Inflammatory macrophage (primary cell): ENCODE measurements at places on chromosomes 1 and 21.

DNA sequence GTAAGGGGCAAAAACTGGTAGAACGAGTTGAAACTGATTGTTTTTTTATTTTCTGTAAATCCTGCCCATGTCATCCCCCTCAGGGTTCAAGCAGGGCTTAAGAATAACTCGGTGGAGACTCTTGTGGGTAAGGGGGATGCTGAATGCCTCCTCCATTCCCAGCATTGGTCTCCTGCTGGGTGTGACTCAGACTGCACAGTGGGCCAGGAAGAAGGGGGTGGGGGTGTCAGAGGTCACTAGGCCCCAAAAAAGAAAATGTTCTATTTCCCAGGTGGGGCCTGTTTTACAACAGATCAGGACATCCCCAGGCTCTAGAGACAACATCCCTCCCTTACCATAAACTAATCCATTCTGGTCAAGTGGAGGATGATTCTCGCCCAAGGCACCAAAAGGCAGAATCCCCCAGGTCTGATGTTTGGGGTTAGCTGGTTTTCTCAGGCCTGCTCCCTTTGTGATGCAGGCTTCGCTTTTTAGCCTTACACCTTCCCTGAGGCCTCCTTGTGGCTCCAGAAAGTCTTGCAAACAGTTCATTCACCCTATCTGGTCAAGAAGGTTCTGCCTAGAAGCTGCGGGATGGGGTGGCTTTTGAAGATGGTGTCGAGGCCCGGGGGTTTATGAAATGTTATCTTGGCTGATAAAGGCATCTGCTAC lies 10.7 kb upstream of the GRHL3 start:
- DNase-seq = no peak

DNA sequence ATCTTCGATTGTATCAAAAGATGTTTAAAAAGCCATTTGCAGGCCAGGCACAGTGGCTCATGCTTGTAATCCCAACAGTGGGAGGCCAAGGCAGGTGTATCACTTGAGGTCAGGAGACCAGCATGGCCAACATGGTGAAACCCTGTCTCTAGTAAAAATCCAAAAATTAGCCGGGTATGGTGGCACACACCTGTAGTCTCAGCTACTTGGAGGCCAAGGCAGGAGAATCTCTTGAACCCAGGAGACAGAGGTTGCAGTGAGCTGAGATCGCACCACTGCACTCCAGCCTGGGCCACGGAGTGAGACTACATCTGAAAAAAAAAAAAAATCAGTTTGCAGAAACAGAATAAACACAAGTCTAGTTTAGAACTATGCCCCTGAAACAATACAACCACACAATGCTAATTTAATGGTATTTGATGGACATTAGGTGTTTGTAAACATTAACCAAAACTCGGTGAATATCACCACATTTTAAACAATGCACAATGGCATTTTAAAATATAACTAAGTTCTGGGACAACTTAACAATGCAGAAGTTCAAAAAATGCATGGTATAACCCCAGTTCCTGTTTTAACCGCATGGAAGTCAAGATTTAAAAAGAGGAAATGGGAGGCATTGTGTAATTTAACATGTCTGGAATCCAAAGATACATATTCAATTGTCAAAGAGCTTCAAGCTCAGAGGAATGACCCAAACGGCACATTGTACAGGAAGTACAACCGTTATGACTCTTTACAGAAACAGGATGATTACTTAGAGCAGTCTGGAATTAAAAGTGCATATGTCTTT lies 7.1 kb upstream of the PTTG1IP start:
- DNase-seq = peak; percentile 92

GRCh38 chr1:241464985-241465384 lies 54.6 kb downstream of the FH start:
- no peak for DNase-seq

DNA sequence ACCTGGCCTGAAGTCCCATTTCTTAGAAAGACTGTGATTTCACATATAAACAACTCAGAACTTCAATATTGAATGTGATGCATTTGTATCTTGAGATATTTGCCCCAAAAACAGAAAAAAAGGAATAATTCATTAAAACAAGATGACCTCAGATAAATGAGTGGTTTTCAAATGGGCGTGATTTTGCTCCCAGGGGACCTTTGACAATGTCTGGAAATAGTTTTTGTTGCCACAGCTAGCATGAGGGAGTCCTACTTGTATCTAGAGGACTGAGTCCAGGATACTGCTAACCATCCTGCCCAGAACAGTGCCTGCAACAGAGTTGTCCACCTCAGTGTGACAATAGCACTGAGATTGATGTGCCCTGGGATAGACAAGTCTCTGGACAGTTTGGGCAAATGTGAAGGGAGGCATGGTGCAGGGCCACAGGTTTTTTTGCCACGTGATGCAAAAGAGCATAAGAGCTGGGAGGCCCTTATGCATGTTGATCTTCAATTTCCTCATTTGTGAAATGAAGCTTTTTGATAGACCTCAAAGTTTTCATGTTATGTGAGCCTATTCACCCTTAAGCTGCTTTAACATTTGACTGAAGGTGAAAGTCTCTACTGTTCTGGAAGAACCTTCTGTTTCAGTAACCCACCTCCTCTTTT lies 46.2 kb downstream of the MAP3K7CL start:
- DNase-seq = no peak

GRCh38 chr1:63157085-63157484 lies 165.3 kb upstream of the FOXD3 start:
- DNase-seq = no peak

GRCh38 chr1:68181165-68181556 lies 51.2 kb downstream of the WLS start:
- DNase-seq = no peak

DNA sequence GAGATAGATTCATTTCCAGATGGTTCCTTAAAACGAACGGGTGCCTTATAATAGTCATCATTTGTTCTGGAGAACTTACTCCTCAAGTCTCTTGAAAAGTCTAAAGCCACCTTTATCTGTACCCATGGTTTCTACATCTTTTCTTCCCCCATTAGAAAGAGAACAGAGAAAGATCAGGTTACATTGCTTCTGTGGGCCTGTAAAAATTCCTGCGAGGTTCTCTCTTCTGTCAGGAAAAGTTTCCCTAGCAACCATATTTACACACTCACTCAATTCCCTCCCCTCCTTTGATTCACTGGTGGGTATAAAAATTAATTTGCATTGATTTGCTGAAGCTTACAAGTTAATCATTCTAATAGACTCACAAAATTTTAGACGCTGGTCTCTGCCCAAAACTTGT lies 6.7 kb downstream of the PHC2 start:
- DNase-seq = no peak

GRCh38 chr1:152972196-152972886 lies 1.9 kb downstream of the SPRR4 start:
- DNase-seq = no peak

GRCh38 chr1:21725748-21726392 lies 56.7 kb upstream of the RAP1GAP start:
- DNase-seq = no peak

- DNase-seq = no peak
Measured at GRCh38 chr1:161953256-161953920, 70.3 kb downstream of the OLFML2B start.

DNA sequence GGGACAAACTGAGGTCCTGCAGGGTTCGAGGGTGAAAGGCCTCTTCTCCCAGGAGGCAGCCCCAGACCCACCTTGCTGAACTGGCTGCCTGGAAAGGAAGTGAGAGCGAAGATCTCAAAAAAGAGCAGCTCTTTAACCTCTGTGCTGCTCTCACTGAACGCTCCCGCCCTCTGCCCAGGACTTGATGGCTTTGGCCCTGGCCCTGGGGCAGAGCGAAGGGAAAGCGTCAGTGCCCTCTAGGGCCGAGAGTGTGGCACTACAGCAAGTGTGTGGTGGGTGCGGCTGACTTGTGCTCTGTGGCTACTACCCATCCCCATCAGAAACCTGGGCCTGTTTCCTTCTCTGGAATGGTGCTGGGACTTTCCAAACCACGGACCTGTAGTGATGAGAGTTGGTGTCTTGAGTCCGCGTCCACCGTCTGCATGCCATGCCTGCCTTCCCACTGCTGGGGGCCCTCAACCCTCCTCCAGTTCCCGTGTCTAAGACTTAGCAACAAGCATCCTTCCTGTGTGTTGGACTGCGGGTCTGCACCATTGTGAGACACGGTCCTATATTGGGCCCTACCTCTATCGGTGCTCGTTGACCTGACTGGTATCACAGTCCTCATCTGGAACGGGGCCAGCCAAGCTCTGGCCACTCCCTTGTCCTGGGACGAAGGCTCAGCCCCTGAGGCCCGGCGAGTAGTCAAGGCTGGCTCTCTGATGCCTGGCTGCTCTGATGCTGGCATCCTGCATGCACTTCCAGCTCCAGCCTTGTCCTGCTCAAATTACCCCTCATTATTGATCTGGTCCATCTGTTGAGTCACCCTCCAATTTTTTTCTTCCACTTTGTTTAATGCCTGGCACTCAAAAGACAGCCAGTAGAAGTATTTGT lies 180.3 kb downstream of the DISC1 start:
- peak; percentile 86 for DNase-seq

GRCh38 chr1:88421997-88422396 lies 262.1 kb upstream of the PKN2 start:
- no peak for DNase-seq

DNA sequence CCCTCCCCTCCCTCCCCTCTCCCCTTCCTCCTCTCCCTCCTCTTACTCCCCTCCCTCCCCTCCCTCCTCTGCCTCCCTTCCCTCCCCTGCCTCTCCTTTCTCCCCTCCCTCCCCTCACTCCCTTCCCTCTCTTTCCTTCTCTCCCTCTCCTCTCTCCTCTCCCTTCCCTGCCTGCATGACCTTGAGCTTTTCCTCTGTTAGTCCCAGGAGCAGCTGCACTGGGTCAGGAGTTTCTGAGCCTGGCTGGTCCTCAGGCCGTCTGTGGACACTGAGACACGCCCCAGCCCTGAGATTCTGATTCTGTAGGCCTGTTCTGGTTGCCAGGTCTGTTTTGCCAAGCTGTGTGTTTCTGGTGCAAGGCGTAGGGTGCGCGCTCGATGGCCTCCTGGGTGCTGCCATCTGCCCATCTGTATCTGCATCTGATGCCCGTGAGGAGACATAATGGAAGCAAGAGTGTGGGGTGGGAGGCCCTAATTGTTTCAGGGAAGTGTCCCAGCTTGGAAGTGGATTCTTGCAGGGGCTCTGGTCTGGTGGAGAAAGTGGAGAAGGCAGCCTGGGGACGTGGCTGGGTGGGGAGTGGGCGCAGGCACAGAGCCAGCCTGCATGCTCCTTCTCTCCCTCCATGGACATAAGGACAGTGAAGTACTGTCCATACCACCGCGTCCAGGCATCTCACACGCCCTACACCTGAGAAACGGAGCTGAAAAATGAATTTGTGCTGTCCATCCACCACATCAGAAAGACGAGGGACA lies 97.2 kb downstream of the WDR4 start:
- DNase-seq = no peak

DNA sequence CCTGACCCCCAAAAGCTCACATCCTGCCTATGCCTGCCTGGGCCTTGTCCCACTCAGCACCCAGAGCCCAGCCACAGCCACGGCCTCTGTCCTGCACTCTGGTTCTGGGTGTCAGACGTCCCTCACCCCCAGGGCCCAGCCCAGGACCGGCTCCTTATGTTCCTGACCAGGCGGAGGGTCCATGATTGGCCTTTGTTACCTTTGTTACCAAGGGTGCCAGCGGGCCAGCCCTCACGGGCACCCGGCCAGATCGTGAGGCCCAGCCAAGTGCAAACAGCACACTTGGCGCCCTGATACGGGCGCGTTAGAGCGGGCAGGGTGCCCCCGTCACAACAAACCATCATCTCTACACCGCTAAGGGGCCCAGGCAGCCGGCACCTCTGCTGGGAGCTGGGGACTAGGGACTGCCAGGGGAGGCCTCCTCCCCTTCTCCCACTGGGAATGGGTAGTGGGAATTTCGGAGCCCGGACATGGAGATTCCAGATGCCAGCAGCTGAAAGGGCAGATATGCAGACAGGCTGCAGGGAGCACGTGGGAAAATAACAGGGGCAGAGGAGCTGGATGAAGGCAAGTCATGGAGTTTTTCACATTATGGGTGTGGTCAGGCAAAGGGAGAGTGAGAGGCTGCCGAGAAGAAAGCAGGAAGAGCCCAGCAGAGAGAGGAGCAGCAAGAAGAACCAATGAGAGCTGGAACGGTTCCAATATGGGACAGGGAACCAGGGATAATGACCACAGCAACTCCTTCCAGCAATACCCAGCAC lies 22.1 kb downstream of the HSPG2 start:
- DNase-seq = no peak

DNA sequence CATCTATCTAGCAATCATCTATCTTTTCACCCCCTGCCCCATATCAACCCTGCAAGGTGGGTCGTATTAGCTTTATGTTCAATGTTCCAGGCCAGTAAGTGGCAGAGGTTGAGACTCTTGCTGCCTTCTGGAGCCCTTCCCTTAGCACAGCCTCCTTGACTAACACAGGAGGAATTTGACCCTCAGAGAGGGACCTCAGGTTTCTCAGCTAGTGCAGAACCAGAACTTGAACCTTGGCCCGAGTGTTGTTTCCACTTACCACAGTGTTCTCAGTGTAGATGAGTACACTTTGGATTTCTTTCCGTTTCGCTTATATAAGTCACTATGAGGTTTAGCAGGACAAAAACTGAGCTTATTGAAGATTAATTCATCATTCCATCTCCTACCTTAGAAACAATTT lies 11.1 kb upstream of the ATF3 start:
- DNase-seq = no peak

DNA sequence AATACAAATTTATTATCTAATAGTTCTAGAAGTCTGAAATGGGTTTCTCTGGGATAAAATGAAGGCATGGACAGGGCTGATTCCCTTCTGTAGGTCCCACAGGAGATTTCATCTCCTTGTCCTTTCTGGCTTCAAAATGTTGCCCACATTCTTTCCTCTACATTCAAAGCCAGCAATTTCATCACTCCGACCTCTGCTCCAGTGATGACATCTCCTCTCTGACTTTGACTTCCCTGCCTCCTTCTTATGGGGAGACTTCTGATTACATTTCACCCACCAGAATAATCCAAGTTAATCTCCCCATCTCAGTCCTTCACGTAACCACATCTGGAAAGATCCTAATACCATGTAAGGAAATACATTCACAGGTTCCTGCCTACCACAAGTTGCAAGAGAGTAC lies 358.0 kb upstream of the C1orf87 start:
- DNase-seq = no peak

DNA sequence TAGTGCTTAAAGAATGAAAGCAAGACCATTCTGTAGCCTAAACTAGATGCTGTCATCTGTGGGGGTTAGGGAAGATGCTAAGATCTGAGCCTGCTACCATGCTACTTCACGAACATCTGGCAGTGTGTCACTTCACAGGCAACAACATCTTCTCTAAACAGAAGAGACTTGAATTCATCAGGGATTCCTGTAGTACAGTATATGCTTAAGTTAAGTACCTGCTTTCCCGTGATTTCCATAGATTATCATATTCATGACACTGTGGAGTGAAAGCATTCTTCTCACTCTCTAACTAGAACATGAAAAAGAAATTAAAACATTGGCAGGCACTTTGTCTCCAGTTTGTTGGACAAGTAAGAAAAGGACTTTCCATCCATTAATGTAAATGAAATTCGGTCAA lies 390.9 kb downstream of the PTBP2 start:
- no peak for DNase-seq

- DNase-seq = no peak
Measured at GRCh38 chr1:84247425-84248220, 53.9 kb upstream of the SAMD13 start.

- DNase-seq = no peak
Measured at GRCh38 chr1:156080241-156080862, 1.9 kb downstream of the MEX3A start.
